ENCODE measurements at places on chromosomes 5 and 9.

DNA sequence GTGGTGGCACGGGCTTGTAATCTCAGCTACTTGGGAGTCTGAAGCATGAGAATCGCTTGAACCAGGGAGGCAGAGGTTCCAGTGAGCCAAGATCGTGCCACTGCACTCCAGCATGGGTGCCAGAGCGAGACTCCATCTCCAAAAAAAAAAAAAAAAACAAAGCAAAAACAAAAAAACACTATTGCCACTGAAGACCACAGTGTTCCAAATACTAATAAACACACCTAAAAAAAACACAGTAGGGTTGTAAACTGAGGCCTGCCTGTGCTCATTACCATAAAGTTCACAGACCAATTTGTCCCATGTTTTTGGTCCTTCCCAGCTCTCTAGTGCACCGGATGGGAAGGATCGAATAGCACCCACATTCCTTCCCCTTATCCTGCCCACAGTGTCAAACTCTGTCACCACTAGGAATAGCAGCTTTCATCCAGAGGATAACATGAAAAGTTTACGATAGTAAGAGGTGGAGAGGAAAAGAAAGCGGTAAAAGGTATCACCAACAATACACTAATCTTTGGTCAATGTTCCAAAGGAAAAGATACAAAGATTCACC is 49.2 kb downstream of the MYO10 start:
- no peak for DNase-seq

DNA sequence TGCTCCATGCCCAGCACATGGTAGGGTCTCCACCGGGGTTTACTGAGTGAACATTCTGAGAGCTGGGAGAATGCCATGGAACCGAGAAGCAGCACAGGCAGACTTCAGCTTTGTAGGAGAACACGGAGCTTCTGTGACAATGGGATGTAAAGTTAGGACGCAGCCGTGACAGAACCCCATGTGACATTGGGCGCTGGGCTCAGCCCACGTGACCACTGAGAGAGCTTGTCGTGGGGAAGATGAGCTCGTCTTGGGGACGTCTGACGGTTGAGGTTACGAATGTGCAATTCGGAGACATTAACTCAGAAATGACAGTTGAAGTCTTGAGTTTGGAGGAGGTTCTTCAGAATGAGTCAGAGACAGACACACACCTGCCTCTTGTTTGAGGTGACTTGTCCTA is 13.5 kb downstream of the SDHA start:
- no peak for DNase-seq

- peak; percentile 26 for DNase-seq
Observed at GRCh38 chr5:111502956-111503355, 9.4 kb downstream of the STARD4 start.

GRCh38 chr9:109101810-109102209 is 17.9 kb downstream of the TMEM245 start:
- no peak for DNase-seq

- DNase-seq: no peak
Observed at GRCh38 chr5:78594021-78594420, 54.6 kb downstream of the LHFPL2 start.

GRCh38 chr9:117486426-117486825 is 71.6 kb upstream of the ASTN2 start:
- DNase-seq: no peak

DNA sequence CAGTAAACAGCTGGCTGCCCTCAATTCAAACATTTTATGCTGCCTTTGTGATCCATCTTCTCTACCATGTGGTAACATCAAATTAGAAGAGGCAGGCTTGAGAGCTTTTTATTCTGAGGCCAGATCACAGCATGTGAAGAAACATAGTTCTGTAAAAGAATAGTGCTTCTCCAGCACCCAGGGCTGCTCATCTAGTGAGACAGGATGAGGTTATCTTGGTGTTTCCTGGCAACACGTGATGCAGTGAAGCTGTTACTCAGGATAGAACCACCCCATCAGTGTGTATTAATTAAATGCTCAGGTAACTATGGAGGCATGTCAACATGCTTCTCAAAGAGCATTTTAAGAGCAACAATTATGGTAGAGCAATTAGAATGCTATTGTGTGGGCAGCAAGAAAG is 400.5 kb upstream of the ACO1 start:
- no peak for DNase-seq

GRCh38 chr5:160312134-160312959 is at the start of gene CCNJL:
Gene CCNJL (minus strand): TSS chr5:160312564. CDS start chr5:160311923, 641 bp downstream.
- DNase-seq: no peak

DNA sequence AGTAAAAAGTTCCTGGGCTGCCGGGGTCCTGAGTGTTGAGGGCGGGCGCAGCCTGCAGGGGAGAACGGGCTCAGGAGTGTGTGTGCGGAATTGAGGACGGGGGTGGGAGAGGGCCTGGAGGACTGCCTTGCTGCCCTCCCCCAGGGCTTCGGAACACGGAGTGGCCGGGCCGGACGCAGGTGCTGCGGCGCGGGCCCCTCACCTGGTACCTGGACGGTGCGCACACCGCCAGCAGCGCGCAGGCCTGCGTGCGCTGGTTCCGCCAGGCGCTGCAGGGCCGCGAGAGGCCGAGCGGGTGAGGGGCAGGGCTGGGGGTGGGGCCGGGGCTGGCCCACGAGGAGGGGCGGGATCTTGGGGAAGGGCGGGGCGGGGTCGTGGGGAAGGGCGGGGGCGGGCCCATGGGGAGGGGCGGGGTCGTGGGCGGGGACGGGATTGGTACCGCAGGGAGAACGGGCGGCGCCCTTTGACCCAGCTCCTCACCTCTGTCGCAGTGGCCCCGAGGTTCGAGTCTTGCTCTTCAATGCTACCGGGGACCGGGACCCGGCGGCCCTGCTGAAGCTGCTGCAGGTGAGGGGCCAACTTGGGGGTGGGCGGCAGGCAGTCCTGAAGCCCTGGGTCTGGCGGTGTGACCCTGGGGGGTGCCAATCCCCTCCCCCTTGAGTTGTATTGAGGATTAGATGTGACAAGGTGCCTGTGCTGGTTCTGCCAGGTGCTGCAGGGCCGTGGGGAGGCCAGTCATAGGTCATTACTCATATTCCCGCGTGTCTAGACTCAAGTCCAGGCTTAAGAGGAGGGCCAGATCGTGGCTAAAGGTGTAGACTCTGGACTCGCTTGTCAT is 7.1 kb downstream of the FPGS start:
- no peak for DNase-seq

DNA sequence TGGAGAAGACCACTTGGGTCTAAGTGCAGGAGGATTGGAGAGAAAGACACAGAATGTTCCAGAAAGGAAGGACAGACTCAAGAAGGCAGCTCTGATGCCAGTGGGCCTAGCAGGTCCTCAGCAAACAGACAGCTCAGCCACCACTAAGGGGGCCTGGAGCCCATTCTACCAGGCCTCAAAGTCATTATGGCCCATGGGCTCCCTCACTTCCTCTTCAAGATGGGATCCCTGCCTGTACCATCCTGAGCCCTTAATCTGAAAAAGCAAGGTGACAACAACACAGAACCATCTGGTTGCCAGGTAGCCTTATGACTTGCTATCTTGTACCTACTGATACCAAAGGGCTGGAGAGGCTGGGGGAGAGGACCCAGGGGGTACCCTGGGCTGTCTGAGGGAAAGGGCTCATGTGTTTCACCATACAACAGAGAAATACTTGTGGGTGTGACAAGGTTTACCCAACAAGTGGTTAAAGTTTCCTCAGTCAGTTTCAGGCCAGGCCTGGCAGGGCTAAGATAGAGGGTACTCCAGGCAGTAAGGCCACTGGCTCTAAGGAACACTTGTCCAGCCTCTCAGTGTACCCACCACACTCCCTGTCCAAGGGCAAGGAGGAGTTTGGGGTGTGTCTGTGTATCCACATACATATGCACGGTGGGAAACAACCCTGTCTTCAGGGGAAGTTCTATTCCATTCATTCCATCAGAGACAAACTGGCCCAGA is 30.7 kb downstream of the TCF7 start:
- no peak for DNase-seq

- no peak for DNase-seq
Observed at GRCh38 chr5:133744051-133744959, 132.0 kb upstream of the FSTL4 start.

GRCh38 chr5:41835645-41836044 is 34.6 kb downstream of the OXCT1 start:
- DNase-seq: peak; percentile 30

DNA sequence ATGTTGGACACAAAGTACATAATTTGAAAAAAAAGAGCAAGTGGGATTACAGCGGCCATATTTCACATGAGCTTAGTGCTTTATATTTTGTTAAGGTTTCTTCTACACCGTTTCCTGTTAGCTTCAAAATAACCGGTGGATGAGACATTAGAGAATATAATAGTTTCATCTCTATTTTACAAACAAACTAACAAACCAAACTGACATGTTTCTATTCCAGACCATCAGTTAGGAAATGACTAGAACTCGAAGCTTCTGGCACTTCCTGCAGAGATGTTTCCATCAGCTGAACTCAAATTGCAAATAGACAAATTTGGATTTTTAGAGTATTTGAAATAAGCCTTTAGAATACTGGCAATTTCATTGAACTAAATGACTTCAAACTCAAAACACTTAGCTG is 86.5 kb downstream of the MTRR start:
- DNase-seq: no peak

- no peak for DNase-seq
Observed at GRCh38 chr5:84373506-84373905, 11.2 kb downstream of the EDIL3 start.

DNA sequence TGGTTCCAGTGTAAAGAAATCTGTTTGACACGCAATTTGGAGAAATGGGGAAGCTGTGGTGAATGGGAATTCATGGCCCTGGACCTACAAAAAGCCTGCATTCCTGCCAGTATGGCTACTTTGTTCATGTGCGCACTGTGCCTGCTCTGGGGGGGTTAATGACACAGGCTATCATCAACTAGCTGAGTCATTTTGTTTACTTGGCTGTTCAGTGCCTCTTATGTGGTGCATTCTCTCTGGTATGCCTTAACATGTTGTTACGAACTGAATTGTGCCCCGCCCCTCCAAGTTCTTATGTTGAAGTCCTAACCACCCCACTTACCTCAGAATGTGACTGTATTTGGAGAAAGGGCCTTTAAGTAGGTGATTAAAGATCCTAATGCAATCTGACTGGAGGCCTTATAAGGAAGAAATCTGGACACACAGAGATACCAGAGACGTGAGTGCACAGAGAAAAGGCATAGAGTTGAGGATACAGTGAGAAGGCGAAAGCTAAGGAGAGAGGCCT is 20.4 kb upstream of the UBAP1 start:
- peak; percentile 56 for DNase-seq

DNA sequence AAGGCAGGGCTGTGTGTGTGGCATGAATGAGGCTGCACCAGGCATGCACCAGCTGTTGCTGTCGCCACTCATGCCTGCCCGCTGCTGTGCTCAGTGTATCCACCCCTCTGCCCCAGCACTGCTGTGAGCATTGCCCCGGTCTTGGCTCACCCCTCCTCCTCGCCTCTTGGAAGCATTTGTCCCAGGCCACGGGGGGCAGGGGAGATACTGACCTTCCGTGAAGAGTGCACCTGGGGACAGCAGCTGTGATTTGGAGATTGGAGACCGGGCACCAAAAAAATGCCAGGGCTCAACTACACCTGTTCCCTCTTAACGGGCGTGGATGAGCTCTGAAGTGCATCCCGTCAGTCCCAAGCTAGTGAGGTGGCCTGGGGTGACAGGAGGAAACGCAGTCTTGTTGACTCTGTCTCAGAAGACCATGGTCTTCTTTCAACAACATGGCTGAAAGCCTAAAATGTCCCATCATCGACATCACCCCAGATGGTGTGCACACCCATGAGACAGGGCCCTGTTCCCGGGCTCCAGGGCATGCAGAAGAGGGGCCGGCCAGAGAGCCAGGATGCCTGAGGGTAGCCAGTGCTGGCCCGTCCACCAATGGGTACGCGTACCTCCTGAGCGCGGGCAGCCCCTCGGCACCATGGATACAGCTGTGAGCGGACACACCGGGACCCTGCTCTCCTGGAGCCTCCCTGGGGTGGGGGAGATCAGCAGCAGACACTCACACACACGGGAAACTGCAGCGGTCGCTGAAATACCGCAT is 115.8 kb downstream of the COL5A1 start:
- no peak for DNase-seq

DNA sequence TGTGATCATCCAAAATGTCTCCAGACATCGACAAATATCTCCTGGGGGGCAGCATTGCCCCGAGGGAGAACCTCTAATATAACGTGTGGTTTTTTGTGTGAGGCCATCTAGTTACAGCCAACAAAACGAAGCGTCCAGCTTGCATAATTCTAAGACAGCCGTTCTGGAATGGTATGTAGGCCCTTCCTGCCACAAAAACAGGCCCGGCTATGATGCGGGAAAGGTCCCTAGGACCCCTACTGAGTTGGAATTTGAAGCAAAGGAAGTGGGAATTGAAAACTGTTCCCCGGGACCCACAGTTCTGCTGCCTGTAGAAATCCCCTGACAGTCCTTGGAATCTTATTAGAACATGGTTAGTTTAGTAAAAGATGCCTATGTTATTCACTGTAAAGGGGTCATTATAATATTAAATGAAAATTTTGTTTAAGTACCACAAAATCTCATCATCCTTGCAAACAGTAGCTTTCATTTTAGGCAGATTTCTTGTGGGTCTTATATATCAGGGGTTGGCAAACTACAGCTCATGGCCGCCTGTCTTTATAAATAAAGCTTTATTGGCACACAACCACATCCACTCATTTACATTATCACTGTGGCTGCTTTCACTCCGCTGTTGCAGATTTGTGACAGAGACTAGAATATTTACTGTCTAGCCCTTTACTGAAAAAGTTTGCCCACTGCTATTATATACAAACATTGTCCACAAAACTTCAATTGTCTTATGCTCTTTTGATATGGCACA is 70.7 kb downstream of the MSX2 start:
- no peak for DNase-seq

DNA sequence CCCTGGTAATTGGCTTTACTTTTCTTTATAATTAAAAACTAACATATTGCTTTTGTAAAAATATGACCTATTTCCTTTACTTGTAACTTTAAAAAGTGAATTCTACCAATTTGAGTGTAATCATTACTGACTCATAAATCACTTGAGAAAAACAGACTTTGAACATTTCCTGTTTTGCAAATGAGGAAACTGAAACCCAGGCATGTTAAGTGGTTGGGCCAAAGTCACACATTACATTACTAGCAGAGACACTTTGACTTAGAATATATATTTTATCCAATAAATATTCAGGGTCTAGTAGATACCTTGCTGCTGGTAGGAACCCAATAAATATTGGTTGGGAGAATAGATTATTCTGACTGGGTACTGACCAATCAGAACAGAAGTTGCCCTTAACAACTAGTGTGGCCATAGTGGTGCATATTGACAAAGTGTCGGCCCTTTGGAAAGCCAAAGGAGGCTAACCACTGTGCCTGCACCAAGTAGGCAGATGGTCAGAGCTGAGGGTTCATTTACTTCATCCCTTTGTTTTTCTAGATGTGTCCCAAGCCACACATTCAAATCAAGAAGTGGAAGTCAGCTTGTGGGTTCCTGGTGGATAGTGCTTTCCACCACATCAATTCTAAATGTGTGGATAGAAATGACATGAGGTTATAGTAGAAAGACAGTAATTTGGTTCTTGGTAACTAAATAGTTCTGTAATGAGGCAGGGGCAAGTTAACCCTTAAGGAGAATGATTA is 365.1 kb upstream of the RIOK2 start:
- DNase-seq: no peak

DNA sequence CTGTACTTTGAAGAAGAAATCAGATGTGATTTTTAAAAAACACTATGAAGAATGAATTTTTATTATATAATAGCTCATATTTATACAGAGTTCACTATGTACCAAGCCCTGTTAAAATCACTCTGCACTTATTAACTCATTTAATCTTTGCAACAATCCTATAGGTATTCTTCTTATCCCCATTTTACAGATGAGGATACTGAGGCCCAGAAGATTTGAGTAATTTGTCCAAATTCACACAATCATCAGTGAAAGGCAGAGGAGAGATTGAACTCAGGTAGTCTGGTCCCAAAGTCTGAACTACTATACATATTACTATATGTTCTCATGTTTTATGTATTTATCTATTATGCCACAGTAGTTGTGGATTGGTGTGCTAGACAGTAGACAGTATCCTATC is 16.1 kb downstream of the PLAC8L1 start:
- no peak for DNase-seq
